ENCODE measurements at places on chromosomes 1 and 21. TPM values are rescaled to one million over a fixed set of nuclear protein-coding genes. Genes with fewer than 3 reads are reported as not detected.
A peak's percentile ranks its signal among the peaks of the same experiment; 100 is the strongest.

Gene SKI
- total RNA-seq = 34.8 TPM

- no peak for DNase-seq
These were observed 91.2 kb downstream of the APP start for GRCh38 chr21:26079366-26079765.

GRCh38 chr1:229689904-229690303 is 63.9 kb downstream of the URB2 start:
- no peak for DNase-seq

- DNase-seq = no peak
These were observed 24.7 kb upstream of the ATP5PO start for GRCh38 chr21:33940164-33940880.

GRCh38 chr1:196678510-196678884 is 26.7 kb downstream of the CFH start:
- DNase-seq = peak; percentile 27
